HS-27A (cell line): ENCODE measurements at places on chromosomes 6 and 20.

DNA sequence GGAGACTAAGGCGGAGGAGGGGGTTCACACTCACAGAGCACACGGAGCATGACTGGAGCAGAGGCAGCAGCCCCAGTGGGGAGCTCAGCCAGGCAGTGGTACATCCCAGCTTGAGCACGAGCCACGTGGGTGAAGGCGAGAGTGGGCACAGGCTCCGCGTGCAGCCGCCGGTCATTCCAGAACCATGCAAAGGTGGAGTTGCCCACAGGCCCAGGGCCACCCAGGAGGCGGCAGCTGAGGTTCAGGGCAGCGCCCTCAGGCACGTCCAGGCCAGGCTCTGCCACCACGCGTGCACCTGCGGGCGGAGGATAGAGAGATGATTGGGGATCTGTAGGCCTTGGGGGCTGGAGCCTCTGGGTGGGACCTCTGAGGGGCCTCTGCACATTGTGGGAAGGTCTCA, 9.5 kb upstream of the ADAM33 start:
- no peak for DNase-seq

- no peak for DNase-seq
Observed at GRCh38 chr6:31588871-31589650, 3.0 kb downstream of the LST1 start.

DNA sequence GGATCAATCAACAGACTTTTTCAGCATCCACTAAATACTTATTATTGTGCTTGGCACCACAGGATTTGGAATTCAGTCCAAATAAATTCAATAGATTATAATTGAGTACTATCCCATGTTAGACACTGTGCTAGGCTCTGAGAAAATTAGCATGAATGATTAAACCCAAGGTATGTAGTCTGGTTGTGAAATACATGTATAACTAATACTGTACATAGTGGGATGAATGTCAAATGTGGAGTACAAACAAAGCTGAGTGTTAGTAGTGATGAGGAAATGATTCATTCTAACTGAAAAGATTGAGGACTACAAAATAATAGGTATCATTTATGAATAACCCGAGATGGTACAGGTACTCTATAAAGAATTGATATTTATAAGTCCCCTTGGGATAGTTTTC, 111.9 kb upstream of the FLRT3 start:
- DNase-seq, result no peak

- DNase-seq, result no peak
Observed at GRCh38 chr20:55160037-55160436, 684.6 kb downstream of the DOK5 start.

DNA sequence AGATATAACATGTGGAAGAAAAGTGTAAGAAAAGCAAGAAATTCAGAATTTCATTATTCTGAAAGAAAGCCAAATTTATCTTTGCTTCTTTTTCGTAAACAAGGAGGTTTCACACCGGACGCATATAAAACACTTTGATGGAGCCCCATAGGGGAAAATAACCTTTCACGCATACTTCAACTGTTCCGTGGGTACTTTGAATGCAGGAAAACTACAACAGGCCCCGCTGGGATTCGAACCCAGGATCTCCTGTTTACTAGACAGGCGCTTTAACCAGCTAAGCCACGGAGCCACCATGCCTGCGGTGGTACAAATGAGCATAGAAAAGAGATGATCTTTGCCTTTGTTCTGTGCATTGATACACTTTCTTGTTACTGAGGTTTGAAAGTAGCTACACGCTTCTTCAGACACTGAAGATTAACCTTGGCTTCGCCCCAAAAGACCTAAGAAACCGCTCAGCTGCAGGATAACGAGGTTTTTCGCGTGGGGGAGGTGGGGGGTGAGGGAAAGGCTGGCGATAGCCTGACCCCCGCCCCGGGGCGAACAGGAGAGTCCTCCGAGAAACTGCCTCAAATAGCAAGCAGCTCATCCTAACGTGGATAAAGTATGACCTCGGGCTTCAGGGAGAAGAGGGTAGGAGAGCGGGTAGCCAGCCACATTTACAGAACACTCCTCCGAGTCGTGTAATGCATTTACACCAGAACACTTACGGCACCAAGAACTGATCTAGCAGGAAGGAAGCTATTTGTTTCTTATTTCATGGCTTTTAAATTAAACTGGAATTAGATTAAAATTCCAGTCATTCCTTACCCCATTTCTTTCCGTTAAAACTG, 5.3 kb upstream of the HMGN4 start:
- peak; percentile 96 for DNase-seq

GRCh38 chr20:42267793-42268384, 649.7 kb upstream of the CHD6 start:
- no peak for DNase-seq

DNA sequence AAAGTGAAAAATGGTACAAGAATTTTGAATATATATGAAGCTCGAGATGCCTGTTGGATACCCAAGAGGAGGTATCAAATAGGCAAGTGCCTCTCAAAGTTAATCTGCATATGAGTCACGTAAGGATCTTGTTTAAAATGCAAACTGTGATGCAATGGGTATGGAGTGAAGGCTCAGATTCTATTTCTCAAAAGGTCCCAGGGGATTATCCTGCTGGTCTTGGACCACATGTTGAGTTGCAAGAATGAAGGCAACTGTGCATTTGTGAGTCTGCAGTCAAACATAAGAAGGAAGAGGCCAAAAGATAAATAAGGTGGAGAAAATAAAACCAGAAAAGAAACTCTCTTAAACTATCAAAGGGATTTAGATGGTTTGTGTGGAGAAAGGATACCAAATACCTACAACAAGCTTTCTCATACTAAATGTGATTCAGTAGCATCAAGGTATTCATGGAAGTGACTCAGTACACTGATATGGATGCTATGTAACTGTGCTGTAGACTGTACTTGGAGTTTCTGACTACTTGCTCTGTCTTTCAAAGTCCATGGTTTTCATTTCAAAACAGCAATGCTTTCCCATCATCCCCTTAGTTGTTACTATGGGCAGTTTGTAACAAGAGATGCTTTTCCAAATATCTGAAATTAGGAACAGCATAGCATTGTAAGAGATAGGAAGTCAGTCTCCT, 106.3 kb downstream of the GFRAL start:
- DNase-seq, result no peak

GRCh38 chr6:43978473-43979346, 148.5 kb downstream of the MRPL14 start:
- DNase-seq, result no peak

GRCh38 chr6:43668151-43669028, 19.2 kb downstream of the MRPS18A start:
- DNase-seq, result no peak

- DNase-seq, result no peak
Observed at GRCh38 chr6:149924206-149924932, 1.4 kb upstream of the RAET1G start.

GRCh38 chr6:39760226-39760952, 31.8 kb upstream of the DAAM2 start:
- DNase-seq, result no peak

DNA sequence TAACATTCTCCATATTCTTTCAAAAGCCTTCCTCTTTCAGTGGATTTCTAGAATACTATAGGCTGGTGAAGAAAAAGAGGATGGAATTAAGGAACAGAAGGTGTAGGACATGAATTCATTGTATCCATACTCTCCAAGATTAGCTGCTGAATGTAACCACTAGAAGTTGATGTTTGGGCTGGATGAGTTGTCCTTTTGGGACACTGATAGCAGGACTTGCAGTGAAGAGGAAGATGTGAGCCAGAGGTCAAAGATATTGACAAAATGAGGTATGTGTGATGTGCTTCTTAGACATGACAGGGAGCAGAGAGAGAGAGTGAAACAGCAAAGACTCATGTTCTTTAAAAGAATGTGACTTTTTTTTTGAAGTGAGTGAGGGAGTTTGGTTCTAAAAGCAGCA, 134.3 kb upstream of the MAN1A1 start:
- no peak for DNase-seq

GRCh38 chr20:9066191-9066590, 2.7 kb upstream of the PLCB4 start:
- DNase-seq, result no peak

DNA sequence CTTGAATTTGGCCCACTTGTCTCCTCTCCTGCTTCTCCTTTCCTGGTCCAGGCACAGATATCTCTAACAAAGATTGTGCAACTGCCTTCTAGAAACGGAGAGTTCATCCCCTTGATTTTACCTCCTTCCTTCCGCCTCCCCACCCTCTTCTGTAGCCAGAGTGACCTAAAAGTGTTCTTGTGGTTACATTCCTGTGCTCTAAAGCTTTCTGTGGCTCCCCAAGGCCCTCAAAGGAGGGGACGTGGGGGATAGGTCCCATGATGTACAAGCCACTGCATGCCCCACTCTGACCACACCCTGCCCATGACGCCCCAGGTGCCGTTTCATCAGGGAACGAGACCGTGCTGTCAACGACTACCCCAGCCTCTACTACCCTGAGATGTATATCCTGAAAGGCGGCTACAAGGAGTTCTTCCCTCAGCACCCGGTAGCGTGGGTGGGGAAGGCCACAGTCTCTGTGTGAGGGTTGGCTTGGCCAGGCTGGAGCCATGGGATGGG, 8.2 kb downstream of the CDC25B start:
- DNase-seq, result no peak

DNA sequence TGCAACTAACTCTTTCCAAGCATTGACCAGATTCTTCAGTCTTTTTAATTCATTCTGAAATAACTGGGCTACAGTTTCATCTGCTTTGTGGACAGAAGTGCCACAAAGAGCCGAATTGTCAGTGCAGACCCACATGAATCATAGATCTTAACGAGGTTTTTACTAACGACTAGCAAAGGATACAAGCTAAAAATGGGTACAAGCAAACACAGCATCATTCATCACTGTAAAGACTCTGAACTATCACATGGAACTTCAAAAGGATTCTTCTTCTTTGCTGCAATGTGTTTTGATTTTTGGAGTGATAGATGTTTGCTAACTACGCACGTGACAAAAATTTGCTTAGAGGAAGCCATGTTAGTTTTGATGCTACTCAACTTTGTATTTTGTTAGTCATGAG, 227.1 kb downstream of the ESR1 start:
- no peak for DNase-seq

- DNase-seq, result no peak
Observed at GRCh38 chr20:32585011-32585585, at the start of gene NOL4L. TSS of gene NOL4L (minus strand) at chr20:32585333. CDS start at chr20:32584890, 443 bp downstream.

GRCh38 chr20:49680484-49680883, 33.2 kb downstream of the B4GALT5 start:
- no peak for DNase-seq

GRCh38 chr6:140178935-140179334, 804.5 kb upstream of the CITED2 start:
- DNase-seq, result no peak

DNA sequence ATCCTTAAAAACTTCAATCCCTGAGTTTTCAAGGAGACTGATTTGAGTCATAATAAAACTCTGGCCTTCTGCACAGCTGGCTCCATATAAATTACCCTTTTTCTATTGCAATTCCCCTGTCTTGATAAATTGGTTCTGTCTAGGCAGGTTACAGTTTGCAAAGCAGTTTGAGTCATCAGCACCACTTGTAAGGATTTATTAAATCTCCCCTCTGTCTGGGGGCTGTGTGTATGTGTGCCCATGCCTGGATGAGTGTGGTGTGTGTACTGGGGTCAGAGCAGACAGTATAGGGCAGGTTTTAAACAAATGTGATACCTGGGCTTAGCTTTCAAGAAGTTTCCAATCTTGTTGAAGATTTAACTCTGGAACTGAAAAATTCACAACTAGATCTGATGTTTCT, 228.6 kb downstream of the FNDC1 start:
- no peak for DNase-seq

DNA sequence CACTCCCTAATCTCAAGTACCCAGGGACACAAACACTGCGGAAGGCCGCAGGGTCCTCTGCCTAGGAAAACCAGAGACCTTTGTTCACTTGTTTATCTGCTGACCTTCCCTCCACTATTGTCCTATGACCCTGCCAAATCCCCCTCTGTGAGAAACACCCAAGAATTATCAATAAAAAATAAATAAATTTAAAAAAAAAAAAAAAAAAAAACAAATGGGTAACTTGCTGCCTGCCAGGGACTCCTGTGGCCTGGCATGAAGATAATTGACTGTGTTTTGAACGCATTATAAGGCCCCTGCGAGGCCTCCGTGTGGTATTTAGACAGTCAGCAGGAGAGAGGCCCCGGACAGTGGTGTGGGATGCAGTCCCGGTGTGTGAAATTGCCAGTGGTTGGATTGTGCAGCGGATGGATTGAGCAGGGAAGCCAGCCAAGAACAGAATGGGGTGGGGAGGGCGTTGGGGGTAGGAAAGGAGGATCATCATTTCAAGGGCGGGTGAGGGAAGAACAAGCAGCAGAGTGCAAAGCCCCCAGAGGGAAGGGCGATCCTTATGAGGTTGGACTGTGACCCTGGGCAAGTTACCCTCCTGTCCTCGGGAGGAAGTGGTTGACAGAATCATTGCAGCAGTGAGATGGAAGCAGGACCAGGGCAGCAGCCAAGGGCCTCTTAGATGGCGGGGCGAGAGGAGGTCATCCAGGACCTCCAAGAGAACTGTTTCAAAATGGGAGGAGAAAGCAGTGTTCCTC, 43.3 kb downstream of the PPARD start:
- no peak for DNase-seq

DNA sequence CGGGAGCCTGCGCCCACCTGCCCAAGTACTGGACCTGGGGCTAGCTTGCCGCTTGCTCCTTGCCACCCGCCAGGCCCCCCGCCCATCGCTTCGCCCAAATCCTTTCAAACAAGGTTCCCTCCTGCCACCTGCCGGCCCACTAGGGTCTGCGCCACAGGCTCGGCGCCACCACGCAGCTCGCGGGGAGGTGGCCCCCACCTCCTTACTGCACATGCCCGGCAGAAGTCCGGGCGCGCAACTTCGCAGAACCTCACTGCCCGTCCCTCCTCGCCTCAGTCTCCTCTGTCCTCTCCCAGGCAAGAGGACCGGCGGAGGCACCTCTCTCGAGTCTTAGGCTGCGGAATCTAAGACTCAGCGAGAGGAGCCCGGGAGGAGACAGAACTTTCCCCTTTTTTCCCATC, 11.2 kb downstream of the GNAS-AS1 start:
- no peak for DNase-seq

- DNase-seq, result peak; percentile 69
Observed at GRCh38 chr20:52056203-52057062, 135.1 kb downstream of the ZFP64 start.

DNA sequence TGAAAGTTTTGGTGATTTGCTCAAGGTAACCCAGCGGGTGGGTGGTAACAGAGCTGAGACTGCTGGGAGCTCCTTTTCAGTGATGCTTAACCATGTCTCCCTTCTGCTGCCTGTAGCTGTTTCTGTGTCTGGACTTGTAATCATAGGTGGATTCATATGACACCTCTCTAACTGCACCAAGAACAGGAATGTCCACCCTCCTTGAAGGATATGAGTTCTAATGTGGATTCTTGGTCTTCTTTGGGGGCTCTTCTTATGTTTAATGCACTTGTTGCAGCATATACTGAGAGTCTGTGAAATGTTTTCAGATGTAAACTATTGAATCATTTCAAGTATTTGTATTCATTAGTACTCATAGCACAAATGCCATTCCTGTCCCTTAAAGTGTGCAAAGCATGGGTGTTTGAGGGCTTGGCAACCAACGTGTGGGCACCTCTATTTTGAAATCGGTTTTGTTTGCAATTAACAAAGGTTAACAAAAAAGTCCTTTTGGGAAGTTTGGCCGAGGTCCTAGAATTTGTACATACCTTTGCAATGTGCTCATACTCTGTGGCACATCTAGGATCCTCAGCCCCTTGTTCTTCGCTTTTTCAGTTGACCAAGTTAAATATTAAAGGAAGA, 138.0 kb downstream of the SOX4 start:
- DNase-seq, result no peak

- DNase-seq, result no peak
Observed at GRCh38 chr6:95866732-95867131, 149.0 kb upstream of the FUT9 start.
